ENCODE measurements at places on chromosomes 12 and 14. TPM values are rescaled to one million over a fixed set of nuclear protein-coding genes. Genes with fewer than 3 reads are reported as not detected.

The ANKS1B gene
- 27.7 TPM for total RNA-seq

The CD163L1 gene
- total RNA-seq: 3.9 TPM

The P2RX2 gene
- total RNA-seq: 1.4 TPM

The RPL10L gene
- not detected for total RNA-seq

The SERPINA3 gene
- total RNA-seq: 80.9 TPM

The ST8SIA1 gene
- total RNA-seq: 23.5 TPM

DNA sequence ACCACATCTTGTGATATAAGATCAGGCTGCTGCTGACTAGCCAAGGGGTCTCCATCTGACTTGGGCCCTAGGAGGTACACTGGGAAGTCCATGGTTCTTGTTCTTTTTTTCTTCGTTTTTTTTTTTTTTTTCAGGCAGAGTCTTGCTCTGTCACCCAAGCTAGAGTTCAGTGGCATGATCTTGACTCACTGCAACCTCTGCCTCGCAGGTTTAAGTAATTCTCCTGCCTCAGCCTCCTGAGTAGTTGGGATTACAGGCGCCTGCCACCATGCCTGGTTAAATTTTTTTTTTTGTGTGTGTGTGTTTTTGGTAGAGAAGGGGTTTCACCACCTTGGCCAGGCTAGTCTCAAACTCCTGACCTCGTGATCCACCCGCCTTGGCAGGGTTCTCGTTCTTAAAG lies 178.2 kb downstream of the RMST start:
- H3K4me1 ChIP-seq: no peaks in the 10 kb centered on the region
- H3K27ac ChIP-seq: no peak overlapping the region
- no peaks in the 10 kb centered on the region for H3K27me3 ChIP-seq
- H3K36me3 ChIP-seq: no peaks in the 10 kb centered on the region
- H3K4me3 ChIP-seq: no peak overlapping the region
- no peak for DNase-seq

DNA sequence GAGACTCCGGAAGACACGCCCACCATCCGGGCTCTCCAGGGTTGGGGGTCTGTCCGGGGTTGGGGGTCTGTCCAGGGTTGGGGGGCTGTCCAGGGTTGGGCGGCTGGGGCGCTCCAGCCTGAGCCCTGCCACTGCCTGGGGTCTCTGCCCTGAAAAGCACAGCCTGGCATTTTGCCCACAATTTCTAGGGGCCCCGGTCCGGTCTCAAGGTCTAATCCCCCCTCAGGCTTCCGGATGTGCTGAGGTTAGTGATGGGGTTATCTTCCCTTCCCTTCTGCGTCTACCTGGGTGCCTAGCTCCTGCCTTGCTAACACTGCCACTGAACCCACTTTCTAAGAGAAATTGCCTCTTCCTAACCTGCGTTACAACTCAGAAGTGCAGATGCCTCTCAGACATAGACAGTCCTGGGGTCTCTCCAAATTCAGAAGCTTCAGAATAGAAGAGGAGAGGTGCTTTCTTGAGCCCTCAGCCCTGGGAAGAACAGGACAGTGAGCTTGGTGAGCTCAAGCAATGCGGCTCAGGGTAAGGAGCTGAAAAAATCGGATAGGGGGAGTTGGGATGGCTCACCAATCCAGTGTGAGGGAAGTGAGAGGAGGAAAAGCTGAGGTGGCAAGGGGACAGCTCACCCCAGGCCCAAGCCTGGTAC lies 5.7 kb downstream of the LHX5 start:
- peaks cover 100% of the 10 kb centered on the region for H3K27me3 ChIP-seq
- H3K36me3 ChIP-seq: no peaks in the 10 kb centered on the region
- H3K27ac ChIP-seq: no peak overlapping the region
- H3K4me3 ChIP-seq: no peak overlapping the region

- peak; percentile 48 for DNase-seq
- H3K4me1 ChIP-seq: no peaks in the 10 kb centered on the region
- peaks cover 8% of the 10 kb centered on the region for H3K36me3 ChIP-seq
- no peaks in the 10 kb centered on the region for H3K27me3 ChIP-seq
- no peak overlapping the region for H3K4me3 ChIP-seq
Observed at GRCh38 chr14:100525615-100526014, 61.6 kb downstream of the BEGAIN start.

- H3K27ac ChIP-seq: peak overlapping the region; percentile 87
- DNase-seq: peak; percentile 98
- H3K4me3 ChIP-seq: peak overlapping the region; percentile 64
- H3K27me3 ChIP-seq: no peaks in the 10 kb centered on the region
- peaks cover 58% of the 10 kb centered on the region for H3K4me1 ChIP-seq
- H3K36me3 ChIP-seq: no peaks in the 10 kb centered on the region
Observed at GRCh38 chr12:50924439-50925341, 27.7 kb upstream of the HIGD1C start.

GRCh38 chr12:121580959-121581685 lies at the start of gene KDM2B:
KDM2B (minus strand) TSS chr12:121581023; CDS start chr12:121580911, 112 bp downstream.
- no peaks in the 10 kb centered on the region for H3K36me3 ChIP-seq
- H3K4me1 ChIP-seq: no peaks in the 10 kb centered on the region

- no peaks in the 10 kb centered on the region for H3K4me1 ChIP-seq
- no peak for DNase-seq
- H3K36me3 ChIP-seq: peaks cover 40% of the 10 kb centered on the region
- no peak overlapping the region for H3K27ac ChIP-seq
Observed at GRCh38 chr12:51103977-51104376, 20.6 kb upstream of the CSRNP2 start.

GRCh38 chr12:85530456-85530855 lies 250.4 kb downstream of the ALX1 start:
- no peaks in the 10 kb centered on the region for H3K4me1 ChIP-seq
- no peaks in the 10 kb centered on the region for H3K36me3 ChIP-seq
- DNase-seq: no peak
- H3K27me3 ChIP-seq: no peaks in the 10 kb centered on the region

GRCh38 chr14:93019367-93019843 lies 96.3 kb downstream of the ITPK1 start:
- H3K27ac ChIP-seq: peak overlapping the region; percentile 87
- no peak overlapping the region for H3K4me3 ChIP-seq
- H3K4me1 ChIP-seq: no peaks in the 10 kb centered on the region
- peaks cover 17% of the 10 kb centered on the region for H3K36me3 ChIP-seq

DNA sequence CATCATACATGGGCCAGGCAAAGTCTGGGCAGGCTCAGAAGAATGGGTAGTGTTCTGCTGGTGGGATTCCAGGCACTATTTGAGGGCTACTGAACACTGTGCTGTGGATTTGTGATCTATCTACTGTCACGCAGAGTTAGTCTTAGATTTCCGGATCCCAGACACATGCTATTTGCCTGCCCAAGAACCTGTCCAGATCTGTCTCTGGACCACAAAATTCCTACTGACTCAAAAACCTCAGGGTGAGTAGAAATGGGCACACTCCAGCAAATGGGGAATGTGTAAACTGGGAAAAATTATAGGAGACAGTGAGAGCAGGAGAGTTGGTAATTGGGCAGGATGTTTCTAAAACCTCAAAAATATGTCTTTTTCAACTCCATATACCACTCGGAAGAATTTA lies 129.9 kb downstream of the GALC start:
- DNase-seq: no peak
- no peaks in the 10 kb centered on the region for H3K27me3 ChIP-seq
- no peaks in the 10 kb centered on the region for H3K36me3 ChIP-seq
- no peak overlapping the region for H3K27ac ChIP-seq
- no peak overlapping the region for H3K4me3 ChIP-seq

- H3K36me3 ChIP-seq: no peaks in the 10 kb centered on the region
- no peak for DNase-seq
- no peak overlapping the region for H3K4me3 ChIP-seq
- H3K27ac ChIP-seq: no peak overlapping the region
- no peaks in the 10 kb centered on the region for H3K4me1 ChIP-seq
Observed at GRCh38 chr12:68977909-68978610, 45.1 kb upstream of the CPM start.

DNA sequence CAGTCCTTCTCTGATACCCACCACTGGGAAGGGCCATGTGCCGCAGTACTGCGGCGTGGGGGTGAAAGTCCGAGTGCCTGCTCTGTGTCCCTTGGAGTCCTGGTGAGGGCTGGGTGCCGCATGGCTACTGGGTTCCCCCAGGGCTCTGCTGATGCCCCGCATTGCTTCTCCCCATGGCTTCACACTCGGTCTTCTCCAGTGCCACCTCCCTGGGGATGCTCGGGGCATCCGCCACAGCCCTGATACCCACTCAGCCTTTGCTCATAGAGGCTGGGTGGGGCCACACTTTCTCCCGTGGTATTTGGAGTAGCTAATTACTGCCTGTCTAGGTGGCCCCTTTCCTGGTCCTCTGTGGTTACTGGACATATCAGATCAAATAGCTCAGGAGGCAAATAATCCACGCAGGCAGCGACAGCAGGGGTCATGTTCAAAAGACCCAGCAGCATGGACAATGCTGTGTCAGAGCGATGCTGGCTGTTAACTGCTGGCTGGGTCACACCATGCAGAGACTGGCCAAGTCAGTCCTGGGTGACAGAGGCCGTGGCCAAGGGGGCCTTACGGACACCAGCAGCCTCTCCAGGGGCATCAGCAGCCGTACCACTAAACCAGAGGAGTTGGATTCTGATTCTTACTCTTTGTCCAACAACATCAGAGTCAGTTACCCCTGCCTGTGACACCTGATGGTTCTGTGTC lies 106.5 kb downstream of the ADGRD1 start:
- H3K4me1 ChIP-seq: no peaks in the 10 kb centered on the region
- H3K27me3 ChIP-seq: no peaks in the 10 kb centered on the region
- no peaks in the 10 kb centered on the region for H3K36me3 ChIP-seq
- H3K4me3 ChIP-seq: no peak overlapping the region
- DNase-seq: peak; percentile 53
